CD8-positive, alpha-beta T cell (primary cell): ENCODE measurements at places on chromosomes 7 and 10.

DNA sequence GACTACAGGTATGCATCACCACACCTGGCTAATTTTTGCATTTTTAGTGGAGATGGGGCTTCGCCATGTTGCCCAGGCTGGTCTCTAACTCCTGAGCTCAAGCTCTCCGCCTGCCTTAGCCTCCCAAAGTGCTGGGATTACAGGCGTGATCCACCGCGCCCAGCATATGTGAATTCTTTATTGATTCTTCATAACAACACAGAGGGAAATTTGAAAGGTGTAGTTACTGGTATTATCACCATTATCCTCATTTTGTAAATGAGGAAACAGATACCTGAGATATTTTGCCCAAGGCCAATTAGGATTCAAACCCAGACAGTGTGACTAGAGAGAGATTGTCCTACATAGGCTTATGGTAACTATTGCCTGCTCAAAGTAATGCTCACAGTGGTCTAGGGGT lies 22.6 kb downstream of the TCF7L2 start:
- no peak for DNase-seq

DNA sequence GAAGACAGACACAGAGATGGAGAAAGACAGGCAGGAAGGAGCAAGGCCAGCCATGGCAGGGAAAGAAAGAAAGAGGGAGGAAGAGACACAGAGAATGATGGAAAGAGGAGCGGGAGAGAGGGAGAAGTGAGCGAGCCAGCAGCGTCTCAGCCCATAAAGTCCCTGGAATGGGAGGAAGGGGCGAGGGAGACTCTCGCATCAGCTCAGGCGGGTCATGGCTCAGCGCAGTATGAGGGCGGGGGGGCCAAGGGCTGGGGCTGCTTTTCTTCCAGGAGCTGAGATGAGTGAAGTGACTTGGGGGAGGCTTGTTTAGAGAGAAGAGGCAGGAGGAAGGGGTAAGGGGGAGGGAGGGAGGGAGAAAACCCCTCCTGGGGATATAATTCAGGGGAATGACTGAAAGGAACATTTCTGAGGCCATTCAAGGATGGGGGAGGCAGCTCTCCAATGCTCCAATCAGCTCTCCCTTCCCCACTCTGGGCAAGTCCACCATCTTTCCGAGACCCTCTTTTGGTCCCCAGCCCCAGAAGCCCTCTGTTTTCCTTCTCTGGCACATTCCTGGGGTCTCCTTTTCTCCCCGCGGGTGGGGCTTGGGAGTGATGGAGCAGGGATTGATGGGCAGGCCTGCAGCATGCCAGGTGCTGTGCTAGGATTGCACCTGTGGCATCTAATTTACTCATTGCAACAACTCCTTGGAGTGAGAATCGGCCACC lies 87.9 kb downstream of the HIF1AN start:
- DNase-seq: no peak

DNA sequence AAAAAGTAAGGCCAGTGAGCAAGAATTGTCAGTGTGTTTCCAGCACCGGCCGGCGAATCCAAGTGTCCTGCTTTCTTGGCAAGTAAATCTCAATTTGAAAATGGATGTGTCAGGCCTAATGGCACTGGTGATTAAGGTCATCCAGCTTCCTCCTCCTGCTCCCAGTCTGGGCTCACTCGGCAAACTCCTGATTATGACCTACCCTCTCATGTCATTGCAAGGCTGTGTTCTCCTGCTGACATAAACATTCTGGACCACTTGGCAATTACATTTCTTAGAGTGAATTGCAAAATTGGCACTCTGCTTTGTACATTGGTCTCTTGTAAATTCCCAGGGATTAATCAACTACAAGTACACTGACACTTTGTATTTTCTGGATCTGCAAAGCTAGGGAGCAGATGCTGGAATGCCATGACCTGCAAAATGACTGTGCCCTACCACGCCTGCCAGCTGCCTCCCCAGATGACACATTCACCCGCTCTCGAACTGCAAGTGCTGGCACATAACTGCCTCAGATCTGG lies 473.8 kb downstream of the KIF20B start:
- no peak for DNase-seq

DNA sequence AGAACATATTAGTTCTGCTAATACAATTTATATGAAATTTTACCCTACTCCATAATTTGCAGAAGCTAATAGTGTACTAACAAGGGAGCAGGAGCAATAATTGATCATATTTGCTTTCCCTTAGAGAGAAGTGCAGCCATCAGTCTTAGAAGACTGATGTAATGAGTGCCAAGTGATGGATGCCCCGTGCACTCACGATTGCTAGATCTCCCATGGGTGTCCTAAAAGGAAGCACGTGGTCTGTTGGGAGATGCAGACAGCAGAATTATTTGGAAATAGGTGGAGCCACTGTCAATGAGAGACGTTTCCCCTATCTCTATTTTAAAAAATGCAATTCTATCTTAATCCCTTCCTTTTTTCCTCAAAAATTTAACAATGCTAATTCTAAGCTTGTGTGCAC lies 772.2 kb upstream of the C7orf33 start:
- no peak for DNase-seq

DNA sequence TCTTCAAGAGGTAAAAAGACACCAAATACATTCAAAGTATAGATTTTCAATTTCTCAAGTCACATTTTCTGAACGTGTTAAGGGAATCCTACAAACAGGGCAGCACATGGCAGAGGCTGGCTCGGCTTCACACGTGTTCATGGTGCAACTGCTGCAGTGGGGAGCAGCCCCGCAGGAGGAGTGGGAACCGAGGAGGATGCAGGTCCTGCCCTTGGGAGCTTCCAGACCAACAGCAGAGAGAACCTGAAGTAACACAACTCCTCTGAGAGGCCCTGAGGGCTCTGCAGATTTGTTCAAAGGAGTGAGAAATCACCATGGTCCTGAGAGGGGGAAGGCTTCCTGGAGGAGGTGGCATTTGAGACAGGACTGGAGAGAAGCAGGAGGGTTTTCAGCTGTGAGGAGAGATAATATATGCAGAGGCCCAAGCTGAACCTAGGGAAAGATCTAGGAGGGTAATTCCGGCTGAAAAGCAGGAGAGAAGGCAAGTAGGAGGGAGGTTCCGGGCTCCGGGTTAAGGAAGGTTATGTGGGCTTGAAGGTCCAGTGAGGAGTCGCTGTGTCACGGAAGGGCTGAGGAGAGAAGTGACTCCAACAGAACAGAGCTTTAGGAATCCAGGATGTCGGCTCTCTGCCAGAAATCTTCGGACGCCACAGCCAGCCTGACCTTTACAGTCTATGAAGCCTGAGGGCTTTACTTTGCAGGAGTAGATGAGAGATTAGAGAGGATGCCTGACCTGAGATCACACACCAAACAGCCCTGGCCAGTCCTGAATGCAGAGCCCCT lies 77.5 kb downstream of the GPR26 start:
- DNase-seq: no peak

DNA sequence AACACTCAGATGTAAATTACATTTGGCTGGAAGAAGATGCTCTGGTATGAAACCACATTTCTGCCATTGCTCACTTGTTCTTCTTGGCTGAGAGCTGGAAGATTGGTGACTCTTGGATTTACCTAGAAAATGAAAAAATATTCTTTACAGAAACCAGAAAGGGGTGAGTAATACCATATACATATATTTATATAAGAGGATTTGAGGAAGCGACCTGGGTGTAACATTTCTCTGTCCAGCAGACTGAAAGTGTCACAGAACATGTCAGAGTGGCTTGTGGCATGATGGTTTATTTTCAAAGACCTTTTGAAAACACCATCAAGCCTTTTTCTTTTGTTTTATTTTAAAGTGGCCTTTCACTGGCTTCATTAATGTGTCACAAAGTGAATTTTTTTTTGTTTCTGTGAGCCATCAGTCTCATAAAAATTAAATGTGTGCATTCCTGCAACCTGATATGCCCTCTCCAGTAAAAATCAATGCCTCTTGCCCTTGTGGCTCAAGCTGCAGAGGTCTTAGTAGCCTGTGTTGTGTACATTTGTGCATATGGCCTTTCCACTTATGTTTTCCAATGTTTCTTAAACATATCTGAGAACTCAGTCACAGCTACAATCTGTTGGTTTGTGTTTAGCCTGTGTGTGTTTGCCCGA lies 23.5 kb downstream of the CREB5 start:
- DNase-seq: no peak

DNA sequence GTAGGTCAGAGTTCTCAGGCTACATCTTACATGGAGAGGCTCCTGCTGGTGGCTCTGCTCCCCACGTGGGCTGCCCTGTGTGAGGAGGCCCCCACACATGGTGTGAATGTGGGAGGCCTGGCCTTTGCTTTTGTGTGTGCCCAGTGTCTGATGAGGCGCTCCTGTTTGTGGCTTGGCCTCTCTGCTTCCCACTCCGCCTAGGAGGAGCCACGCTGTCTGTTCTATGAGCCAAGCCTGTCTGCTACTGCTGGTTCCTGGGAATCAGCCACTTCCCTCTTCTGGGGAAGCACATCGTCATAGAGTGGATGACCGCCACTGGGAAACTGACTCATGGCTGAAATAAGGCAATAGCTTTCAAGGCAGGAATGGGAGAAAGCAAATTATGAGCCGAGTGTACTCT lies 87.1 kb downstream of the CYP26A1 start:
- DNase-seq: no peak

DNA sequence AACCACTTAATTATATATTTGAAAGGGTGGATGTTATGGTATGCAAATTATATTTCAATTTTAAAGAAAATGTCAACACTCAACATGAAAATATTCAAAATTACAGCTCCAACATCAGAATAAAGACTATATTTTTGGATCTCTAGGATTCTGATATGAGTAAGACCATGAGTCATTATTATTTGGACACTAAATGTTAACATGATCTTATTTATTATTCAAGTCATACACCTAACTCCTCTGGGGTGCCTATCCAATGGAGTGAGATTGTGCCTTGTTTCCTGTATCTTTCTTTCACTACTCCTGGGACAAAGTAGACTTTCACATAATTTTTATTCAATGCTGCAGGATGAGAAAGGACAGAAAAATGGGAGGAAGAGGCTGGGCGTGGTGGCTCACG lies 135.2 kb upstream of the PRSS1 start:
- no peak for DNase-seq

DNA sequence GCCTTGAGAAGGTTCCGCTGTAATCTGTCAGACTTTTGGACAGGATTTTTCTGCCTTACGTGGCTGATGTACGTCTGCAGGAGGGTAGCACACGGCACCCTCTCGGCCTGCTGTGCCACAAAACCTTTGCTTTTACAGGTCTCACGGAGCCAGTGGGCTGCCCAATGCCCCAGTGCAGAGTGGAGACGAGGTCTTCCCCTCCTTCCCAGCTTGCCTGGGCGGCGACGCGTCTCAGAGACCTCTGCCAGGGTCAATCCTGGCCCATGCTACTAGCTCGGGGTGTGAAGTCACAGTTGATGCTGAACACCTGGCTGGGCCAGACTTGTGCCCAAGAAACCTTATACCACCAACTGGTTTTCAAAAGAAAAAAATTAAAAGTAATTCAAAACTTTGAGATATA lies 526.4 kb downstream of the DNAJB6 start:
- DNase-seq: no peak

GRCh38 chr10:34543716-34544115 lies 271.4 kb downstream of the PARD3 start:
- no peak for DNase-seq
